ENCODE measurements at places on chromosomes 5 and 9.
A peak's percentile ranks its signal among the peaks of the same experiment; 100 is the strongest.

GRCh38 chr5:96868603-96869371 is 7.5 kb upstream of the ERAP2 start:
- DNase-seq = no peak

DNA sequence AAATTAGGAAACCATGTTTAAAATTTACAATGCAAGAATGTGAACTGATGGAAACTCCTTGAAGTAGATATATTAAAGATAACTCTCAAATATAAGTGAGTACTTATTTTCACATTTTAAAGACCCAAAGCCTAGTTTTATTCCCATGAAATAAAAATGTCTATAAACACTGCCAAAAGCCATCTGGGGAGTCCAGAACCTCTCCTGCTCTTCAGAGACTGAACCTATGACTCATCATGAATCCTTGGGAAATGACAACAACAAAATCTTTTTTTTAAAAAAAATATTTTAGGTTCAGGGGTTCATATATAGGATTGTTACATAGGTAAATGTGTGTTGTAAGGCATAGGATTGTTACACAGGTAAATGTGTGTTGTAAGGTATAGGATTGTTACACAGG is 33.8 kb upstream of the FYB1 start:
- no peak for DNase-seq

GRCh38 chr9:132406554-132407122 is at the start of gene TTF1:
Gene TTF1, minus strand, starts transcription at chr9:132406840. Its CDS starts 4,019 bp downstream, at chr9:132402821.
- peak; percentile 95 for DNase-seq

- DNase-seq = peak; percentile 3
Measured at GRCh38 chr9:135335691-135336181, 143.8 kb upstream of the PPP1R26 start.
